ENCODE measurements at places on chromosomes 12 and 14. TPM values are rescaled to one million over a fixed set of nuclear protein-coding genes. Genes with fewer than 3 reads are reported as not detected.

DNA sequence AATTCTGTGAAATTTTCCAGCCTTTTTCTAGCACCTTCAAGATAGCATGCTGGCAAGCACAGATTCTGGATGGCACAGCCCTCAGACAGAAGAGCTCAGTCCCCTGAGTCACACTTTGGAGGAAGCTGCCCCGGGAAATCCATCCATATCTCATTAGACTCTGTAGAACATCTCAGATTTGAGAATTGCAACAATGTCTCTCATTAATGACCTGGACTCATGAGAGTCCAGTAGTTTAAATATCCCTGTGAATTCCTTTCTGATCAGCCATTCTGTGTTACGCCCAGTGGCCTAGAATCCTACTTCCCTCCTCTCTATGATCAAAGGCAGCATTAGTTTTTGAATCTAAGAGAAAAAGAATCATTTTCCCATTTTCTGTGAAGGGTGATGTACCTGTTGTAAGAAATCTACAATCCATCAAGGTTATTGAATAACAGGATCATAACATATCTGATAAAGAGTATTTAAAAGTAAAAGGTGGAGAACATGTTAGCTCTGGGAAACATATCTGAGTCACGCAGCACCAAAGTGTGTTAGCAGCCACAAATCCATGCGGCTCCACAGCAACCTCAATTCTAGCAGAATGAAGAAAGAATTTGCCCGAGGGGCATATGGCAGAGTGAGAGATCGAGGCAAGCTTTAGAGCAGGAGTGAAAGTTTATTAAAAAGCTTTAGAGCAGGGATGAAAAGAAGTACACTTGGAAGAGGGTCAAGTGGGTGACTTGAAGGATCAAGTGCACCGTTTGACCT lies 855.6 kb upstream of the TMEM132C start:
- H3K4me3 ChIP-seq, result no peak overlapping the region
- no peaks in the 10 kb centered on the region for H3K4me1 ChIP-seq

GRCh38 chr14:23751616-23752015 lies 115.5 kb downstream of the DHRS2 start:
- H3K36me3 ChIP-seq, result no peaks in the 10 kb centered on the region
- H3K27me3 ChIP-seq, result no peaks in the 10 kb centered on the region
- no peaks in the 10 kb centered on the region for H3K4me1 ChIP-seq
- H3K27ac ChIP-seq, result no peak overlapping the region
- DNase-seq, result no peak

DNA sequence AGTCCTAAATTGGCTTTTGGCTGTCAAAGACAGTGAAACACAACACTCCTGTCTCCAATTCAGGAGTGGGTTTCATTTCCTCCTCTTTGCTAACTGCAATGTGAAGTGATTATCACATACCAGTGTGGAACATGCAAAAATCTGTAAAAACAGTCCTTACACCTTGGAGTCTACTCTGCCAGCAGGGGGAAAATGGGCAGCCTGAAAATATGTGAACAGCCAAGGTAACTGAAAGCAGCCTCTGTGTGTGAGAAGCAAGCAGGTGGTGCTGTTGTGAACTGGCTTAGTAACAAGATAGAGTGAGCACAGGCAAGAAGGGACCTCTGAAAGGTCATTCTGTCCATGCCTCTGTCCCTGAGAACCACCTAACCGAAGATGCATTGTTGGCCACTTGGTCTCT lies 6.0 kb downstream of the PRMT8 start:
- no peaks in the 10 kb centered on the region for H3K4me1 ChIP-seq
- no peak for DNase-seq
- H3K36me3 ChIP-seq, result no peaks in the 10 kb centered on the region
- H3K4me3 ChIP-seq, result no peak overlapping the region
- H3K27me3 ChIP-seq, result peaks cover 18% of the 10 kb centered on the region

- H3K36me3 ChIP-seq, result no peaks in the 10 kb centered on the region
- no peaks in the 10 kb centered on the region for H3K27me3 ChIP-seq
- no peak for DNase-seq
These were observed 197.1 kb downstream of the EFCAB11 start for GRCh38 chr14:89757313-89757939.

DNA sequence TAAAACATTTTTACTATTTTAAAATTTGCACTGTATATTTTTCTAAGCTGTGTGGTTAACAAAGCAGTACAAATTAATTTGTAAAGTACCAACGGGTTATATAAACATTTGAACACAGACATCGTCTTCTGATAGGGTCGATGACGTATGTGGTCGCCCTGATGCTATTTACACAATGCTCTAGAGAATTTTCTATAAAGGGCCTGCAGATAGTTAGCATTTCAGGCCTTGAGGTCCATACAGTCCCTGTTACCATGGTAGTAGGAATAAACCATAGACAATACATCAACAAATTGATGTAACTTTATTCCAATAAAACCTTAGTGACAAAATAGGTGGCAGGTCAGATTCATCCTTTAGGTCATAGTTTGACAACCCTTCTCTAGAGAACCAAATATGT lies 25.7 kb upstream of the PDZRN4 start:
- DNase-seq, result no peak
- H3K4me1 ChIP-seq, result no peaks in the 10 kb centered on the region
- H3K36me3 ChIP-seq, result no peaks in the 10 kb centered on the region
- H3K27ac ChIP-seq, result no peak overlapping the region

DNA sequence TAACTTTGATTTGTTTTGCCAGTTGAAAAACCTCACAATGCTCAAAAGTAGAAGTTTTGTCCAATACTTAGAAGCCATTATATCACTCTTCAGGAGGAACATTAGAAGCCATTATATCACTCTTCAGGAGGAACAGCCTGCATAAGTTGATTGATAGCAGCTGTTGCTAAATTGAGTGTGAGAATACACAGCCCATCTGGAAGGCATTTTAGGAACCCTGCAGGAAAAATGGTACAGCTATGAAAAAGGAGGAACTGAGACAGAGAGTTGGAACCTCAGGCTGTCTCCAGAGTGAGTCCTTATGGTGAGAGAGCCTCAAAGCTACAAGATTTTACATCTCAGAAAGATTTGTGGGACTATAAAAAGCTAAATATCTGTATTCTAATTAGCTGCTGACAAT lies 207.0 kb downstream of the MYRFL start:
- no peak for DNase-seq
- H3K27ac ChIP-seq, result no peak overlapping the region
- no peak overlapping the region for H3K4me3 ChIP-seq

ITGB7 gene
- 292 TPM for polyA plus RNA-seq

TSPAN19 gene
- polyA plus RNA-seq, result not detected

DCAF5 gene
- polyA plus RNA-seq, result 91.7 TPM

IL22 gene
- polyA plus RNA-seq, result not detected

Measured in CD8-positive, alpha-beta memory T cell (primary cell).